Heart right ventricle (tissue), 16 donors: ENCODE measurements at places on chromosomes 3 and 15. TPM values are rescaled to one million over a fixed set of nuclear protein-coding genes. Genes with fewer than 3 reads are reported as not detected.

Gene CHL1
- 1.0 TPM for polyA plus RNA-seq

Gene EPHB3
- polyA plus RNA-seq = 0.96 TPM

Gene PTX3
- 16.5 TPM for polyA plus RNA-seq

Gene CYP1A1
- 0.88 TPM for polyA plus RNA-seq

Gene CCDC66
- 15.3 TPM for polyA plus RNA-seq

Gene COL6A5
- not detected for polyA plus RNA-seq

Gene GABPB1
- 5.3 TPM for polyA plus RNA-seq

Gene SUSD5
- polyA plus RNA-seq = 0.88 TPM

Gene PARP9
- polyA plus RNA-seq = 18.1 TPM

Gene TGM4
- polyA plus RNA-seq = not detected

DNA sequence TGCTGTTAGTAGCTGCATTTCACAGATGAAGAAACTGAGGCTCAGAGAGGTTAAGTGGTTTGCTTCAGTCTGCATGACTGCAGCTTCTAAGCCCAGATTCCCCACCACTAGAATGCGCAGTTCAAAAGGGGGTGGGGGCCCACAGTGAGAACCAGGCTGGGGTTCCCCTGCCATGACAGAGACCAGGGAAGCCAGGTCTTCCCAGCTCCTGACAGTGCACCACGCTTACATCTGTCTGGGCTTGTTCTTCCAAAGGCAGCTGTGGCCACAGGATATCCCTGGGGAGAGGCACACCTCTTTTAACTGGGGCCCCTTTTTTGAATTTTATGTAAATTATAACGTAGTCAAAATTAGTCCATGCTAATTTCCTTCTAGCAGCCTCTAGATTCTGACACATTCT is 5.3 kb downstream of the PLEKHO2 start:
- DNase-seq = no peak

GRCh38 chr3:130543322-130543721 is 26.3 kb downstream of the COL6A6 start:
- DNase-seq = no peak

- no peak for DNase-seq
Measured at GRCh38 chr3:161267646-161268045, 46.5 kb downstream of the NMD3 start.

DNA sequence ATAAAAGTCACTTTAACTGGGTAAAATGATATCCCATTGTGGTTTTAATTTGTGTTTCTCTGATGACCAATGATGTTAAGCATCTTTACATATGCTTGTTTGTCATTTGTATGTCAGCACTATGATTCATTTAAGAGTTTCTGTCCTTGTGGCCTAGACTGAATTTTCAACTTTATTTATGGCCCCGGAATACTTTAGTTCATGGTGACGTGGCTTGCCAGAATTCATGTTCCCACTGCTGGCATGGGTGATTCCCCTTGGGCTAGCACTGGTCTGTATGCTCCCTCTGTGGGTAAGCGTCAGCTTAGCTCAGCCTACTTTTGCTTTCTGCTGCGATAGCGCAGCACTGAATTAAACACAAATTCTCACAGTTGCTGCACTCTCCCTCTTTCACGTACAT is 436.3 kb upstream of the SGO1 start:
- no peak for DNase-seq

DNA sequence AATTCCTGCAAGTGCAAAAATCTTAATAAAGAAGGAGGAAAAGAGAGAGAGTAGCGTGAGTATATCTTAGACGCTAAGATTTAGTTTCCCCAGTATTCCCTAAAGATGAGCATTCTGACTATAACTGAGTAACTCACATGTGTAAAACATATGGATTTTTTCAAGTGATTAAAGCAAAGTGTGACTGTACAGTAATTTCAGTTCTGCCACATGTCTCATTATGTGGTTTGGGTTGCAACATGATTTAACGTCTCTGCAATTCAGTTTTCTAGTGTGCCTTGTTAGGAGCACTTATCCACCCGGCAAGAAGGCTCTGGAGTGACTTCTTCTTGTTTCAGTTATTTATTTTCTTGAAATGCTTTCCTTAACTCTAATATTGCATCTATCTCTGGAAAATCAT is 514.1 kb downstream of the ROBO1 start:
- DNase-seq = no peak

- DNase-seq = no peak
Measured at GRCh38 chr15:53114960-53115359, 324.8 kb upstream of the ONECUT1 start.

- DNase-seq = no peak
Measured at GRCh38 chr3:196144383-196145105, 62.7 kb upstream of the TFRC start.

DNA sequence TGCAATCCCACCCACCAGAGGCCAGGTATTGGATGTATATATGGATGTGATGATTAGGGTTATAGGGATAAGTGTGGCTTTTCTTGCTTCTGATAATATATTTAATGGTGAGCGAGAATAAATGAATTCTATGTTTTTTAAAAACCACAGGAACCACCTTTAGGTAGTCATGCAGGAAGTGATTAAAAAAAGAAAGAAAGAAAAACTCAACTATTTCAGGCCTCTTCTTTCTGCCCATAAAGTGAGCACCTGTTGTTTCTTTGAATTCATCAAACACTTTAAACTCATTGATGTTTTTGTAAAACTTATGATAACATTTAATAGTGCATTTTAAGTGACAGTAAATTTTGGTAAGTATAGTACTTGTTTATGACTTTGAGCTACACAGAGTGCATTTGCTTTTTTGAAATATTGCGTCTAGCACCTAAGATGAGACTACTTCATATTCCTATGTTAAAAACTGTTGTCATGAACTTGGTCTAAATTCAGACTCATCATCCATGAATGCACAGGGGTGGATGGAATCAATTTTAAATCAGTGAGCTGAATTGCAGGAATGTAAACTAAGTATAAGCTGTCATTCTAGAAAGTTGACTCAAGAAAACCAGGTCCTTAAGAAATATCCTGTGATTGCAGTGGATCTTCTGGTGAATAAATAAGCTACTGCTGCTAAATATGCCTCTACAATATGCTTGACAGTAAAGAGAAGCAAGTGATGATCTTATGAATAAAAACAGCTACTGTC is 764.4 kb upstream of the NECTIN3 start:
- DNase-seq = no peak

DNA sequence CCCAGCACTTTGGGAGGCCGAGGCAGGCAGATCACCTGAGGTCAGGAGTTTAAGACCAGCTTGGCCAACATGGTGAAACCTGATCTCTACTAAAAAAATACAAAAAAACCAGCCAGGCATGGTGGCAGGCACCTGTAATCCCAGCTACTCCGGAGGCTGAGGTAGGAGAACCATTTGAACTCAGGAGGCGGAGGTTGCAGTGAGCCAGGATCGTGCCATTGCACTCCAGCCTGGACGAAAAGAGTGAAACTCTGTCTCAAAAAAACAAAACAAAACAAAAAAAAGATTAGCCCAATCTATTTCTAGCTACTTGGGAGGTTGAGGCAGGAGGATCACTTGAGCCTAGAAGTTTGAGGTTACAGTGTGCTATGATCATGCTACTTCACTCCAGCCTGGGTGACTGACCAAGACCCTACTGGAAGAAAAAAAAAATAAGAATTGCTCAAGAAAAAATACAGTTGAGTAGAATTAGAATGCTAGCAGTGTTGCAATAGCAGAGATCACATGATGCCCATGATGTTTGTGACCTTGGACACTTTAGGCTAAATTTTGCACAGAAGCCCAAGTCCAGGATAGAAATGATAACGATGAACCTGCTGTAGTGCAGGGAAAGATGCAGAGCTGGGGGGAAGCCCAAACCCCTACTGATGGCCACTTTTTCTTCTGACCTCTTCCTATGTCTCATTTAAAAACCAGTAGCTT is 162.2 kb downstream of the LPP start:
- no peak for DNase-seq

GRCh38 chr3:105904251-105904650 is 35.4 kb upstream of the CBLB start:
- no peak for DNase-seq

DNA sequence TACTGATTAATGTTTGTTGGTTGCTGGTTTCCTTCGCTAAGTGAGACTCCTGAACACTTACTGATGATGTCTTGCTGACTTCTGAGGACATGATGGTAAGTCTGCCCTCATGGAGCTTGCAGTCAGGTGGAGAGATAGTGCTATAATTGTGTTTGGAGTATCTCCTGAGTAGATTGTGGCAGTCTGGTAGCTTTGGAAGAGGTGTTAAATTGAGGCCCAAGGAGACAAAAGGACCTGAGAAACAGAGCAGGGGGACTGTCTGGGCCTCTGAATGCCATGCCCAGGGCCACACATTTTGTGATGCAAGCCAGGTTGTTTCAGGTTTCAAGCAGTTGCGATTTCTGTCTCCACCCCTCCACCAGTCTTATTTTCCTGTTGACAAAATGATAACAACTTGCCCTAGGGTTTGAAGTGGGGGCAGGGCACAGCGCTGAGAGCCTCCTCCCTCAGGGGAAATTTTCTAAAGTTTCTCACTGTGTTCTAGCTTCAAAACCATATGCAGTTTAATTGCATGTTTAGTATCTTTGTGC is 16.7 kb downstream of the SMAD3 start:
- DNase-seq = no peak

- DNase-seq = no peak
Measured at GRCh38 chr3:23706111-23706510, 99.6 kb upstream of the UBE2E1 start.

- no peak for DNase-seq
Measured at GRCh38 chr3:61417352-61417751, 144.0 kb upstream of the PTPRG start.

DNA sequence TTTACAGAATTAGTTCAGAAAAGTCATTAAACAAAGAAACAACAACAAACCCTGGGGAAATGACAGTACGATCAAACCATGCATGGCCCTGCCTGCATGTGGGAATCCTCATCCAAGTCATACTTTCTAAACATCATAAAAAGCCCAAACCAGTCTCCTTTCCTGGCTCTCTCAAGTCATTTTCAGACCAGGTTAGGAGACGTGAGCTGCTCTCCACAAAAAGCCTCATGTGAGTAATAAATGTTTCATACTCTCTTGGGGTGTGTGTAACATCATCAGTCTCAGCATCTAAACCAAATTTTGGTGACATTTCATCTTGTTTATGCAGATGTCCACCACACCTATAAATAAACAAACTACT is 18.9 kb downstream of the GREM1 start:
- no peak for DNase-seq

- no peak for DNase-seq
Measured at GRCh38 chr3:186882150-186882524, 39.6 kb downstream of the ADIPOQ start.

- DNase-seq = no peak
Measured at GRCh38 chr3:159924411-159924810, 64.2 kb upstream of the IL12A start.

- DNase-seq = no peak
Measured at GRCh38 chr15:40630313-40630712, 36.3 kb downstream of the KNL1 start.

GRCh38 chr3:37301980-37302708 is 127.8 kb upstream of the LRRFIP2 start:
- no peak for DNase-seq

GRCh38 chr15:69457304-69458280 is 5.0 kb downstream of the RPLP1 start:
- DNase-seq = no peak

DNA sequence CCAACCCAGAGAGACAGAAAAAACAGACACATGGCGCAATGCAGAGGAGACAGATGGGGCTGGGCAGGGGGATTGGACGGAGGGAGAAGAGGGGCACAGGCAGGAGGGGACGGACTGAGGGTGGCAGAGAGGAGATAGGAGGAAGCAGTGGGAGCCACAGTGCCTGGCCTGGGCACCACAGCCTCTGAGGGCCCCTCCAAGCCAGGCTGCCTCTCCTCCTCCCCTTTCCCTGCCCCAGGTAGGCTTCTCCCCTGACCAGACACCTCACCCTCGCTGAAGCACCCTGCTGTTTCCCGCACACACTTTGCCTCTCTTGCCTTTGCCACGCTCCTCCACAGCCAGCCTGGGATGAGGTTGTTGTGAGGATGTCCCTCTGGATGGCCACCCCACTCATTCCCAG is 84.0 kb upstream of the PRR20G start:
- no peak for DNase-seq

DNA sequence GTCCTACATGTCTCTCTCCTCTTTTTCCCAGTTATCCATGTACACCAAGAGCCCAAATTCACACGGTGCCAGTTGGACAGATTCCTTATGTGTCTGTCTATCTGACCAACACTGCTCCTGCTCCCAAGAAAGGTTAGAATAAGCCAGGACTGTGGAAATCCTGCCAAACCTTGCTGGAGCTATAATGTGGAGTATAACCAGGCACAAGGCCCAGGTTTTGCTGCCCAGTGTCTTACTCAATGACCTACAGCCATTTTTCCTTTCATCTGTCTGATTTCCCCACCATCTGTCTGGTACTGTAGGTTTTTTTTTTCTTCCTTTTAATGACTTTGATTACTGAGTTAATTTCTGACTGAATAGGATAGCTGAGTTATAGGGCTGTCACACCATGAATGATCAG is 26.5 kb upstream of the MINDY4B start:
- no peak for DNase-seq

DNA sequence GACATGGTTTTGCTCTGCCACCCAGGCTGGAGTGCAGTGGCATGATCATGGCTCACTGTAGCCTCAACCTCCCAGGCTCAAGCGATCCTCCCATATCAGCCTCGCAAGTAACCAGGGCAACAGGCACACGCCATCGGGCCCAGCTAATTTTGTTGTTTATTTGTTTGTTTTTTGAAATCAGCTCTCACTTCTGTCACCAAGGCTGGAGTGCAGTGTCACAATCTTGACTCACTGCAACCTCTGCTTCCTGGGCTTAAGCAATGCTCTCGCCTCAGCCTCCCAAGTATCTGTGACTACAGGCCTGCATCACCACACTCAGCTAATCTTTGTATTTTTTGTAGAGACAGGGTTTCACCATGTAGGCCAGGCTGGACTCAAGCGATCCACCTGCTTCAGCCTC is 26.3 kb upstream of the PLCH1 start:
- DNase-seq = no peak

DNA sequence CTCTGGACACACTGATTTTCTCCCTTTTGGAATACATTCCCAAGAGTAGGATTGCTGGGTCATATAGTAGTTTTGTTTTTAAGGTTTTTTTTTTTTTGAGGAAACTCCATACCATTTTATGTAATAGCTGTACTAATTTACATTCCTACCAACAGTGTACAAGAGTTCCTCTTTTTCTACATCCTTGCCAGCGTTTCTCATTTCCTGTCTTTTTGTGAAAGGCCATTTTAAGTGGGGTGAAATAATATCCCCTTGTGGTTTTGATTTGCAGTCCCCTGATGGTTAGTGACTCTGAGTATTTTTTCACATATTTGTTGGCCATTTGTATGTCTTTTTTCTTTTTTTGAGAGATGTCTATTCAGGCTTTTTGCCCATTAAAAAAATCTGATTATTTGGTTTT is 1205.5 kb downstream of the ROBO1 start:
- DNase-seq = no peak

- no peak for DNase-seq
Measured at GRCh38 chr15:69612112-69612511, 159.5 kb downstream of the RPLP1 start.

GRCh38 chr3:127964053-127964452 is 49.0 kb downstream of the KBTBD12 start:
- DNase-seq = no peak
